Spinal cord (tissue), 10 donors: ENCODE measurements at places on chromosomes 4 and X. TPM values are rescaled to one million over a fixed set of nuclear protein-coding genes. Genes with fewer than 3 reads are reported as not detected.

The CT45A5 gene
- 0.38 TPM for polyA plus RNA-seq

The FGA gene
- polyA plus RNA-seq: not detected

The USP17L27 gene
- polyA plus RNA-seq: not detected

The ODAM gene
- not detected for polyA plus RNA-seq

The VCX3B gene
- 0.38 TPM for polyA plus RNA-seq

The OSTC gene
- 88.1 TPM for polyA plus RNA-seq

The CCDC149 gene
- polyA plus RNA-seq: 27.1 TPM

The BST1 gene
- 2.2 TPM for polyA plus RNA-seq

The MGARP gene
- polyA plus RNA-seq: 1.2 TPM

The XAGE2 gene
- polyA plus RNA-seq: not detected

The SLC35A2 gene
- 27.9 TPM for polyA plus RNA-seq

The NUP62CL gene
- polyA plus RNA-seq: 3.2 TPM

The MAGEB16 gene
- polyA plus RNA-seq: not detected

The IDH3G gene
- 138 TPM for polyA plus RNA-seq

The BMX gene
- 0.32 TPM for polyA plus RNA-seq

The KLB gene
- polyA plus RNA-seq: 0.45 TPM

The TAF7L gene
- polyA plus RNA-seq: 0.24 TPM

The PCDH7 gene
- 57.0 TPM for polyA plus RNA-seq

The LUZP4 gene
- not detected for polyA plus RNA-seq

The UGT2B17 gene
- polyA plus RNA-seq: not detected

The CAPN6 gene
- polyA plus RNA-seq: 6.8 TPM

The KLHL13 gene
- polyA plus RNA-seq: 36.0 TPM

The SUPT20HL1 gene
- polyA plus RNA-seq: 0.09 TPM

The KANTR gene
- 25.0 TPM for polyA plus RNA-seq

The STK32B gene
- 25.6 TPM for polyA plus RNA-seq

The TMPRSS11A gene
- not detected for polyA plus RNA-seq

The AVPR2 gene
- polyA plus RNA-seq: 0.24 TPM

The CLTRN gene
- 1.9 TPM for polyA plus RNA-seq

The AASDH gene
- polyA plus RNA-seq: 13.4 TPM

The SEPTIN11 gene
- 108 TPM for polyA plus RNA-seq

The SHISA3 gene
- 3.4 TPM for polyA plus RNA-seq

The SPANXN4 gene
- polyA plus RNA-seq: not detected

The HMX1 gene
- polyA plus RNA-seq: 5.0 TPM

The PROM1 gene
- 44.4 TPM for polyA plus RNA-seq

The TRAPPC11 gene
- polyA plus RNA-seq: 39.3 TPM

The HMGN5 gene
- 26.7 TPM for polyA plus RNA-seq

The CLDN22 gene
- 1.6 TPM for polyA plus RNA-seq

The PPBP gene
- 3.9 TPM for polyA plus RNA-seq

The PTCHD1 gene
- polyA plus RNA-seq: 8.8 TPM

The MSANTD1 gene
- 5.7 TPM for polyA plus RNA-seq

The FHIP1A gene
- 0.32 TPM for polyA plus RNA-seq

The CTAG1B gene
- polyA plus RNA-seq: not detected

The PLP1 gene
- polyA plus RNA-seq: 888 TPM

The ARHGAP6 gene
- 3.8 TPM for polyA plus RNA-seq

The RTL3 gene
- not detected for polyA plus RNA-seq

The ADH1A gene
- not detected for polyA plus RNA-seq

The UGT2A1 gene
- polyA plus RNA-seq: not detected

The ARX gene
- polyA plus RNA-seq: 0.26 TPM

The HS3ST1 gene
- 12.8 TPM for polyA plus RNA-seq

The PPP4R3C gene
- polyA plus RNA-seq: not detected

The TMEM271 gene
- 17.1 TPM for polyA plus RNA-seq

The RAB41 gene
- polyA plus RNA-seq: 1.9 TPM

The PCDH18 gene
- polyA plus RNA-seq: 29.7 TPM

The INPP4B gene
- polyA plus RNA-seq: 8.4 TPM

The SOX3 gene
- polyA plus RNA-seq: 4.4 TPM

The SERTM2 gene
- 1.4 TPM for polyA plus RNA-seq

The SLC34A2 gene
- polyA plus RNA-seq: 1.1 TPM

The RLIM gene
- polyA plus RNA-seq: 24.3 TPM

The SLITRK4 gene
- 18.6 TPM for polyA plus RNA-seq
